Coronary artery (tissue), 2 donors: ENCODE measurements at places on chromosomes 4 and X.

DNA sequence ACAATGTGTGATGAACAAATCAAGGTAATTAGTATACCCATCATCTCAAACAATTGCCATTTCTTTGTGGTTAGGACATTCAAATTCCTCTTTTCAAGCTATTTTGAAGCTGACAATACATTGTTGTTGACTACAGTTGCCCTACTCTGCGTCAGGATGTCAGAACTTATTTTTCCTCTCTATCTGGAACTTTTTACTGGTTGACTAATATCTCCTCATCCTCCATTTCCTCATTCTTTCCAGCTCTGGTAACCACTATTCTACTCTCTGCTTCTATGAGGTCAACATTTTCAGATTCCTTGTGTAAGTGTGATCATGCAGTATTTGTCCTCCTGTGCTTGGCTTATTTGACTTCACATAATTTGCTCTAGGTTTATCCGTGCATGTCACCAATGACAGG is 240.5 kb upstream of the HS3ST1 start:
- no peak for DNase-seq

DNA sequence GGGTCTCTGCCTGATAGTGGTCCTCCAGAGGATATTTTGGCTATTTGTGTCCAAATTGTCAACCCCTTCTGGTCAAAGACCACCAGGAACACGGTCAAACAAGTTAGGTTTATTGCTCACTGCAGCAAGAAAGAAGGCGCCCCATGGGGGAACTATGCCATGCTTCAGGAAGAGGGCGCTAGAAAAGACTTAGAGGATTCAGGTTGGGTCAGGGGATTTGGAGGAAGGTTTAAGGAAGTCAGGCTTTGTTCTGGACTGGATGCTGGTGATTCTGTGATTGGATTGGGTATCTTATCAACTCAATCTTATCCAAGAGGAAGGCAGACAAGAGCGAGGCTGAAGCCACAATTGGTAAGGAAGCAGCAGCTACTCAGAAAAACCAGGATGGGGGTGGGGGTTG is 14.3 kb upstream of the ELF4 start:
- no peak for DNase-seq

- DNase-seq = no peak
Observed at GRCh38 chr4:1300466-1301455, 11.1 kb downstream of the MAEA start.

- no peak for DNase-seq
Observed at GRCh38 chrX:125782184-125782583, 383.9 kb downstream of the DCAF12L2 start.

DNA sequence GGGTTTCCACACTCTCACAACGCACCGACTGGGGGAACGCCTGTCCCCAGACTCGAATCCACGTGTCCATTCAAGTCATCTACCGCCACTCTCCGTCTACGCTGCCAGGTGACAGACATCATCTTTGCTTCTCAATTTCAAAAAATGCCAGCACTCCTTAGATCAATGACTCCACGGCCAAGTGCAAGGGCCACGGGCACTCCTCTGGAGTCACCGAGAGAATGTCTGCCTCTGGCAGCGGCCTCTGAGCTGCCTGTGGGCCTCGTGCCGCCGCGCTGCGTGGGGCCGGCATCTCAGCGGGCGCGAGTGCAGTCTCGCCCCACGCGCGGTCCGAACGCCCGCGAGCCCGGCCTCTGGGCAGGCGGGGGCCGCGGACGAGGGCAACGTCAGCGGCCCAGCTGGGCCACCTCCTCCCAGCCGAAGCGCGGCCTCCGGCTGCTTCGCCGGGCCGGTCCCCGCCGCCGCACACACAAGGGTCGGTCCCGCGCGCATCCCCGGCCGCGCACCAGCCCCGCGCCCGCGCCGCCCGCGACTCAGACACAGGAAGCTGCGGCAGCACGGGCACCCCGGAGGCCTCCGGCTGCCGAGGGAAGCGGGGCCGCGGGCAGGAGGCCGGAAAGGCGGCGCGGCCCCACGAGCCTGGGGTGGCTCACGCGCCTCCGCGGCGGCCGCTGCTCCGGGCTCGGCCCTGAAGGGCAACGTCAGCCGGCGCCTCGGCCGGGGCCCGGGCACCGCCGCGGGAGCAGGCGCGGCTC is 450 bp downstream of the ACSL1 start:
- DNase-seq = peak; percentile 70

DNA sequence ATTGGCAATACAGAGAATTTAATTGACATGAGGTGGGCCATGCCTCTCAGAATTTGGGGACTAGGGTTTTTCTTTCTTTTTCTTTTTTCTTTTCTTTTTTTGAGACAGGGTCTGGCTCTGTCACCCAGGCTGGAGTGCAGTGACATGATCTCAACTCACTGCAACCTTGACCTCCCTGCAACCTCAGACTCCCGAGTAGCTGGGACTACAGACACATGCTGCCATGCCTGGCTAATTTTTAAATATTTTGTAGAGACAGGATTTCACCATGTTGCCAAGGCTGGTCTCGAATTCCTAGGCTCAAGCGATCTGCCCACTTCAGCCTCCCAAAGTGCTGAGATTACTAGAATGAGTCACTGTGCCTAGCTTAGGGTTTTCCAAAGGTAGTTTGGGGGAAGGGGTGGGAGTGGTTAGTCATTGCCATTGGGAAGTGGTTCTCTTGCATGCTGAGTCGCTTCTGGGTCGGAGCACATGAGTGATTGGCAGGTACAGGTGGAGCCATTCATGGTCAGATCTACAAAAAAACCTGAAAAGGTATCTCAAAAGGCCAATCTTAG is 54.5 kb downstream of the MID2 start:
- DNase-seq = no peak

- no peak for DNase-seq
Observed at GRCh38 chr4:123869286-123870215, 473.0 kb downstream of the SPRY1 start.
